ENCODE measurements at places on chromosomes 6 and 20. TPM values are rescaled to one million over a fixed set of nuclear protein-coding genes. Genes with fewer than 3 reads are reported as not detected.

Gene TSBP1
- total RNA-seq: not detected

Gene MRPS18B
- 62.2 TPM for total RNA-seq

Gene COL20A1
- total RNA-seq: not detected

Gene FAM209A
- 0.81 TPM for total RNA-seq

Gene SLC32A1
- total RNA-seq: not detected

Gene C20orf141
- not detected for total RNA-seq

DNA sequence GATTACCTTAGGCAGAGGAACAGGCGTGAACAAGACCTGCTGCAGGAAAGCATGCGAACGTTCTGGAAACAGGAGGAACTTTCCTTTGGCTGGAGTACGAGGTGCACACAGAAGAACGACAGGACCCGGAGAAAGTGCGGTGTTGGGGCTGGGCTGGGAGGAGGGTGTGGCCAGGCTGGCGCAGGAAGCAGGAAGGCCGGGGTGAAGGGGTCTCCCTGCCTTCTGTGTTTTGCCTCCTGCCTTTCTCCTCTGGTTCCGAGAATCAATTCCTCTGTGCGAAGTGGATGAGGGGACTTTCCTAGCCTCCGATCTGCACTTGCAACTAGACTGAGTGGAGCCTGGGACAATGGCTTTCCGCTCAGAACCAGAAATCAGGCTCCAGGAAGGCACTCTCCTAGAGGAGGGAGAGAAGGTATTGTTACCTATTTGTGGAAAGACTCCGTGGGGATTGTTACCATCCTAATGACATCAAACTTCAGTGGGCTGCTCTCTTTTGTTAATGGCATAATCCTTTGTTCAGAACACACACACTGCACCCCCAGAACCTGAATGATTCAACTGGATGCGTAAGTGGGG lies 22.9 kb upstream of the PLEKHG1 start:
- no peak for DNase-seq

DNA sequence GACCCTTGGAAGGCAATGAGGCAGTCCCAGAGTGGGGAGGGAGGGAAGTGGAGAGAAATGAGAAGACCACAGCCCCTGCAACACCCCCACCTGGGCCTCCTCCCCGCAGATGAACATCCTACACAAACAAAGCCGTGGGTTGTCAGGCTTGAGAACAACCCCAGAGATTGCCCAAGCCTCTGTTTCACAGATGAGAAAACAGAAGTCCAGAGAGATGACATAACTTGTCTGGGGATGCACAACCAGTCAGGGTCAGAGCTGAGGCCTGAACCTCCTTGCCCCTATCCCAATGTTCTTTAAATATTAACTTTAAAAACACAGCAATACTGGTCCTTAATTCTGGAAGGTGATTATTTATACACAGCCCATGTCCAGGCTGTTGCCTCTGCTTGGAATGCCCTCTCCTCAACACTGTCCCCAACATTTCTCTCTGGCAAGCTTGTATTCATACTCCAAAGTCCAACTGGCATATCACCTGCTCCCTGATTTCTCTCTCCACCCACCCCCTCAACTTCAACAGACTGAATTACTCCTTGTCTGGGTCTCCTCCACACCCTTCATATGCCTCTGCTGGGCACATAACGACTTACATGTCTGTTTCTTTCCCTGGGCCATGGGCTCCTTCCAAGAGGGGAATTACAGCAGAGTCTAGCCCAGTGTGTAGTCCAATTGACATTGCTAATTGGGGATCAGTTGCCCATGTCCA lies 135.5 kb upstream of the LRFN2 start:
- DNase-seq: no peak

DNA sequence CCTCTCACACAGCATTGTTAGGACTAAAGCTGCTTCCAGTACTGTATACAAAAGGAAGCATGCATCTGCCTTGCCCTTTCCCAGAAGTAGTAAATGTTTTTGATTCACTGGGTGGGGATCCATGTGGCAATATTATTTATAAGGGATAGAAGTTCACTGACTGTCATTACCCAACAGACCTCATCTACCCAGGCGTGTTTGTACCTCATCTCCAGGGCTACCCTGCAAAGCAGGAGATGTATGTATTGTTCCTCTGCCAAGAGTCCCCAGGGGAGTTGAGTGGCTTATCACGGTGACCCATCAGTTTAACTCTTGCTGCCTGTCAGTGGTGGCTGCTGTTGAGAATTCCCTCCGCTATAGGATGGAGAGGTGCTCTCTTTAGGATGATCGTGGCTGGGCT lies 42.5 kb downstream of the SLC24A3 start:
- DNase-seq: no peak

- no peak for DNase-seq
Observed at GRCh38 chr6:55977959-55978665, 102.7 kb upstream of the BMP5 start.

DNA sequence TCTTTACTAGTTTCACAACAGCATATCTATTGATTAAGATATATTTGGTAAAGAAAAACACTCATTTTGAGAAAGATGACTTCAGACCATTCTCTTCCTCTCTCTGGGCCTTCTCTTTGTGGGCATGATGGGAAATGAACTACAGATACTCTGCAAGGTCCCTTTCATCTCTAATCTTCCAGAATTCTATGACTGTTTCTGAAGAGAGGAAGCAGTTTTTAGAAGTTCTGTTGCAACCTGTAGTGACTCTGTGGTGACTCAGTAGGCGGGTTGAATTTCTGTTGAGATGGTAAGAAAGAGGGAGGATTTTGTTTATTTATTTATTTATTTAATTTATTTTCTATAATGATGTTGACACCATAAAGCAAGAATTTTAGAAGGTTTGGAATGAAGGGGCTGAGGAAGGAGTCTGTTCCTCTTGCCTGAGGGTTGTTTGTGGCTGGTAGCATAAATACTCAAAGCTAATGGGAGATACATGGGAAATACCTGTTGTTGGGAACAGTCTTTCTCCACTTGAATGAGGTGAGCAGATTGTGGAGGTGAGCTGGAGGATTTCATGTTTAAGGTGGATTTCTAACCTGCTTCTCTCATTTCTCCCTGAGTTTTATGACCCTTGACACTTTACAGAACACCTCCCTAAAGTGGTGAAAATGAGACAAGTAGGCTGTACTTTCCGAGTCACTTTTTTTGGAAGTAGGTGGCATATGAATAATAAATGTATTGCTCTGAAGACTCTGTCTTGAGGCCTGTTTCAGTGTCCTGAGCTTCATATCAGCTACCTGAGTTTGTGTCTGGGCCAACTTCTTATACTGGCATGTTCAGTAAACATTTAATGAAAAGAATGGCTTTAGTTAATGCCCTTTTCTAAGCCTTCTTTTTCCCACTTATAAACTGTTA lies 15.0 kb downstream of the ACSS2 start:
- no peak for DNase-seq

- no peak for DNase-seq
Observed at GRCh38 chr6:93792746-93793145, 373.4 kb upstream of the EPHA7 start.

- DNase-seq: peak; percentile 90
Observed at GRCh38 chr6:31575335-31575901, at the start of gene TNF. TSS of gene TNF (plus strand) at chr6:31575565. CDS start at chr6:31575742, 177 bp downstream.

DNA sequence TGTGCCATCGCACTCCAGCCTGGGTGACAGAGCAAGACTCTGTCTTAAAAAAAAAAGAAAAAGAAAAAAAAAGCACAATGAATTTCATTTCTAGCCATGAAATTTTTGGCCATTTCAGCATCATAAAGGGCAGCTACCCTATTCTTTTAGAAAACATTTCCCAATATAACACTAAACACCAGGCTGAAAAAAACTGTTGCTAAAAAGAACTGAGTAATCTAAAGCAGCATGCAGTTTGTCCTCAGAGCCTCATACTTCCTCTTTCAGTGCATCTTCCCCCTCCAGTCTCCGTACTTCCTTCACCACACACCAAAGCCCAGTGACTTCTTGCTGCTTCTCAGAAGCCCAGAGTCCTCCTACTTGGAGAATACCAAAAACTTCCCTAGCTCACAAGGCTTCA lies 5.6 kb upstream of the IFNGR1 start:
- DNase-seq: no peak

GRCh38 chr20:52529826-52530225 lies 338.2 kb upstream of the ZFP64 start:
- DNase-seq: no peak

- DNase-seq: no peak
Observed at GRCh38 chr6:43695967-43696291, 8.3 kb upstream of the MRPS18A start.

DNA sequence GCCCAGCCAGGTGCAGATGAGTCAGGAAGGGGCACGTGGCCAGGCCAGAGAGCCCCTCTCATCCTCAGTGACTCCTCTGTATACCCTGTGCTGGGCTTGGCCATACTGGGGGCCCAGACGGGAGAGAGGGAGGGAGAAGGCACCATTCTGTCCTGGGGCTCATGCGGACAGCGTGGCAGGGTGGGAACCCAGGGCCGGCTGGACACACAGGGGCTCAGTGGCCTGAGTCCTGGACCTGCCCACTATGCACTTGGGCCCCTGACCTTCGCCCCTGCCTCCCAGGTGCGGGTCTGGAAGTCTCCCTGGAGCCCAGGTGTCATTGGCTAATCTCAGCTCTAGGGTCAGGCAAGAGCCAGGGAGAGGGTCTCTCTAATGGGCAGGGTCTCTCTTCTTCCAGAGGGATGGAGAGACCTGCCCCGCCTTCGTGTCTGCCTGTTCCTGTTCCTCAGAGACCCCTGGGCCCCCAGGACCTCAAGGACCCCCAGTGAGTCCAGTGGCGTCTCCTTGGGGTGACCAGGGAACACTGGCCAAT lies 27.7 kb downstream of the COL20A1 start:
- peak; percentile 70 for DNase-seq

DNA sequence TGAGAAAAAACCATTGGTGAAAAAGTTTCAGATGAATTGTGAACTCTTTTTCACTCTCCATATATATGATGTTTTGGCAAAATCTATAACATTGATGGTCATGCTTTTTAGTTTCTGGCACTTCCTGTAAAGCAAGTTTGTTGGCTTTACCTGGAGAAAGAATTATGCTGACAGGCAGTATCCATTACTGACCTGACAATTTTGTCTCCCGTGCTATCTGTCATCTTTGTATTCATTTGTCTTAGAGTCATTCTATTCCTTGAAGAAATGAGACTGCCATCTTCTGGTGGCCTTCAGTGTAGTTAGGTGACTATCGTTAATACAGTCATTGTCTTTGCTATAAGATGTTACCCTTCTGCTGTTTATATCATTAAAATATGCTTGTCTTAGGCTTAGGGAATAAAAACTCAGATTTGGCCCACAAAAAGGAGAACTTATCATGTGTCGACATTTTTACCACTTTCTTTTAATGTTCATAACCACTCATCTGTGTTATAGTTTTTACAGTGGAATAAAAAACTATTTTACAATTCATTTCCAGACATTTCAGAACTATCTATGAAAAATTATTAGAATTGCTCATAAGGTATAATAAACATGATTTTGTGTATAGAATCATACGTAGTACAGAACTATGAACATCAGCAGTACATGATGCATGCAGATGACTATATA lies 707.0 kb downstream of the EPM2A start:
- no peak for DNase-seq

DNA sequence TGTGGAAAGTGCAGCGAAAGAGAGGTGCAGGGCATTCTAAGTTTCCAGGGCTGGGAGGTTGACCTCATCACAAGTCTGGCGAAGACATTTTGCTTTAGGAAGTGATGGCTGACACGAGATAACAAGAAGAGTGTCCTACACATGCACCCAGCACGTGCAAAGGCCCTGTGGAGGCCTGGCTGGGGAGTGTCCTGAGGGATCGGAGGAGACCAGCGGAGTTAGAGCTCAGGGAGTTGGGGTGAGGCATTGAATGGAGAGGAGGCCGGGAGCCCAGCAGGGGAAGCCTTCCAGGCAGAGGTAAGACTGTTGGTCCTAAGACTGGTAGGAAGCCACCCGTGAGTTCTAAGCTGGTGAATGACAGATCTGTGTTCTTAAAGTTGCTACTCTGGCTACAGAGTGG lies 58.4 kb downstream of the PPP1R14C start:
- DNase-seq: peak; percentile 81

DNA sequence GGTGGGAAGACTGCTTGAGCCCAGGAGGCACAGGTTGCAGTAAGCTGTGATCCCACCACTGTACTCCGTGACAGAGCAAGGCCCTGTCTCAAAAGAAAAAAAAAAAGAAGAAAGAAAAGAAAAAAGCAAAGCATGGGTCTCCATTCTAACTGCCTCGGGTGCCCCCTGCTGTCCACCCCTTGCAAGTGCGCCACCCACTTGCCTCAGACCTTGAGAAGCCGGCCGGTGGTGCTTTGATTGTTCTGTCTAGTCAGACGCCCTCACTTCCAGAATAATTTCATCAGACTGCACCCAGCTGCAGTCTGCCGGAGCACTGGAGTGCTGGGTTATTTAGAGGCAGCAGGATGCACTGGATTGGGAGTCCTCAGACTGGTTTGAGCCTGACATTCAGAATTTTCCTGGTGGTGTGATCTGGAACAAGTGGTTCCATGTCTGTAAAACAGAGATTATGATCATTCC lies 17.6 kb upstream of the TM9SF4 start:
- peak; percentile 58 for DNase-seq
